ENCODE measurements at places on chromosomes 7 and 10.

GRCh38 chr7:57424515-57425238 is 25.3 kb upstream of the ZNF716 start:
- no peak for DNase-seq

DNA sequence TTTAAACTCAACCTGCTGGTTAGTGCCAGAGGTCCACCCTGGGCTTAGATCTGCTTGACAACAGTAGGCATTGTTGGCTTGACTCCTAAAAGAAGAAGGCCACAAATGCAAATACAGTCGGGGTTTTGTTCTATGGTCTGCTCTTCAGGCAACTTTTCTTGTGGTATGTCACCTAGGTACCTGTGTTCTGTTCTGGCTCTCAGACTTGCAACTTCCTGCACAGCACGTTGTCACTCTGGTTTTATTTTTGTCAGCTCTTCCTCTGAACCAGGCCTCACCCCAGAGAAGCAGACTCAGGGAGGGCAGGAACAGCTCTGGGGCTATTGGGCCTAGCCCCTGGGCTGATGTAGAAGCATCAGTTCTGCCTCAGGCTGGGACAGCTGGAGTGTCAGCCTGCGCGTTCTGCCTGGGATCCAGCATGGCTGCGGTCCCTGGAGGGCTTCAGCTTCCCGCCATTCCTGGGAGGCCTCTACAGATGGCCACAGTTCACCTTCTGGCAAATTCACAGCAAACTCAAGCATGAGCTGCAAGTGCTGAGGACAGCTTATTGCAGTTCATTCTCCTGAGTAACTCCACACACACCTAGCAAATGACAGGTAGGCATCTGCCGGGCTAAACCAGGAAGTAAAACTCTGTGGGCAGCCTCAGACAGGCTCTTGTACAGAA is 11.0 kb upstream of the PDCD4 start:
- no peak for DNase-seq

GRCh38 chr10:47285381-47286115 is 14.4 kb upstream of the GDF10 start:
- DNase-seq = no peak

- DNase-seq = no peak
Observed at GRCh38 chr7:92873776-92874175, 37.4 kb upstream of the CDK6 start.

- no peak for DNase-seq
Observed at GRCh38 chr7:20577441-20578071, 37.9 kb upstream of the ABCB5 start.

- DNase-seq = no peak
Observed at GRCh38 chr7:41877118-41877517, 174.2 kb upstream of the INHBA start.

- DNase-seq = no peak
Observed at GRCh38 chr10:42883993-42884983, 101.7 kb downstream of the BMS1 start.

DNA sequence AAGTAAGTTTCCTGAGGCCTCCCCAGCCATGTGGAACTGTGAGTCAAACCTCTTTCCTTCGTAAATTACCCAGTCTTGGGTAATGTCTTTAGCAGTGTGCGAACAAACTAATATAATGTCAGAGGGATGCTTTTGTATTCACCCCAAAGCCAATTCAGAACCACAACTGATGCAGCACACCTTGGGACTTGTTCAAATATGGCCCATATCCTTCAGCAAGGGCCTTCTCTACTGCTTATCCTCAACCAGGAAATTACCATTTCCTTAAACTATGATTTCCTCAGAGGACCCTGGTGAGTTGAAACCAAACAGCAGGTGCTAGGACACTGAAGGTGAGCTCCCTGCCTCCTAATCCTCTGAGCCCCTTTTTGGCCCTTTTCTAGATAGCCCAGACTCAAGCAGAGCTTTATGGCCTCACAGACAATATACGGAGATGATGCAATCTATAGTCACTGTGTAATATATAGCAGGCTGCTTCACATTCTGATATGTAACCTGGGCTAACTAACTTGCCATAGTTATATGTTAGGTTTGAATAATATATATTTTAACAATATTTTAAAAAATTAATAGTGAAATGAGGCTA is 15.2 kb downstream of the SRI start:
- no peak for DNase-seq

DNA sequence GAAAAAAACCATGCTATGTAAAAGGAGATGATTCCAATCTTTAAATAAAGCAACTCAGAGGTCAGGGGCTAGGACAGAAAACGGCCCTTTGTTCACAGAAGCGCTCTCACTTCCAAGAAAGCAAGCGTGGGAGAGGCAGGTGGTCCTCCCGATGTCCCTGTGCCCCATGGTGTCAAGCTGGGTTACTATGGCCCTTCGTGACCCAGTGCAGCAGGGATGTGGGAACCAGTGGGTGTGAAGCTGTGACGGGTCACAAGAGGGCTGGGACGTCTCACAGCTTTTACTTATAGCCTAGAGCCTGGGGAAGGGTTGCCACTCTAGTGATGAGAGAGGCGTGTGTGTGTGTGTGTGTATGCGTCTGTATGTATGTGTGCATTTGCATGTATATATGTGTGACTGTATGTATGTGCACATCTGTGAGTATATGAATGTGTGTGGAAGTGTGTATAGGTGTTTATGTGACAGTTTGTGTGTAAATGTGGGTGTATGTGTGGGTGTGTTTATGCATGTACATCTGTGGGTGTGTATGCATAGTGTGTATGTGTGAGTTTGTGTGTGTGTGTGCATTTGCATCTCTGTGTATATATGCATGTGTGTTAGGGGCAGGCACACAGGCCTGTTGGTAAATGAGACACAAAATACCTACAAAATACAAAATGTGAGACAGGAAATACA is 25.2 kb downstream of the HTRA1 start:
- DNase-seq = no peak

DNA sequence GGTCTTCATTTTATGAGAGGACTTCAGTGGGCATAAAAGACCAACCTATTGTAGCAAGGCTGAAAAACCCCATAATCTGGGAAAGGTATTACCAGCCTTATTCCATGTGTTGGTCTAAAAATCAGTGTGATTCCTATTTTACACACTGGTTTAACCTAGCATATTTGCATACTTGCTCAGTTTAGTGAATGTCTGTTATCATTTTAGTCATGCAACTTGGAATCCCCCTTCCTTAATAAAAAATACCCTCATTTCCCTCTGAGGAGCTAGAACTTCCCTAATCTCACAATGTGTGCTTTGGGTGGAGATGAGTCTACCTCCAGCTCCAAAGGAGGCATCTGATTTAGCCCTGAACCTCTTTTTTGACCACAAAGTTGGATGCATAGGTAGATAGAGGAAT is 312.8 kb upstream of the SORCS1 start:
- DNase-seq = no peak

GRCh38 chr7:139341776-139342226 is 664 bp downstream of the FMC1 start:
- no peak for DNase-seq

GRCh38 chr7:14720785-14721184 is 181.8 kb downstream of the DGKB start:
- DNase-seq = no peak

DNA sequence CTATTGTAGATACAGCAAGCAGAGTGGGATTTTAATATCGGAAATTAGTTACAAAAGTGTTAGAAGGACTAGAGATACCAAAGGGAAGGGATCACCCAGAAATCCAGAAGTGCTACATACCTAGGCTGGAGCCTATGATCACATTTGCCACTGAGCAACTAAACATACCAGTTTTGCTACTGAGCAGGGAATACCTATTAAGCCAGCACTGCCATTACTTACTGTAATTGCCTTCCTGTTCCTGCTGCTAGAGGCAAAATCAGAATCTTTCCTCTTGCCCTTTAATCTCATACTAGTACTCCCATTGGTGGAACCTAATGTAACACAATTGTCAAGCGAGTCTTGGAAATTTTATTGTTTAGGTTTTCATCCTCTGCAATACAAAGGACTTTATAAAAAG is 121.7 kb downstream of the ATRNL1 start:
- no peak for DNase-seq

- DNase-seq = no peak
Observed at GRCh38 chr7:121235201-121235600, 93.6 kb upstream of the WNT16 start.

- DNase-seq = no peak
Observed at GRCh38 chr7:134637441-134637840, 9.2 kb upstream of the BPGM start.

DNA sequence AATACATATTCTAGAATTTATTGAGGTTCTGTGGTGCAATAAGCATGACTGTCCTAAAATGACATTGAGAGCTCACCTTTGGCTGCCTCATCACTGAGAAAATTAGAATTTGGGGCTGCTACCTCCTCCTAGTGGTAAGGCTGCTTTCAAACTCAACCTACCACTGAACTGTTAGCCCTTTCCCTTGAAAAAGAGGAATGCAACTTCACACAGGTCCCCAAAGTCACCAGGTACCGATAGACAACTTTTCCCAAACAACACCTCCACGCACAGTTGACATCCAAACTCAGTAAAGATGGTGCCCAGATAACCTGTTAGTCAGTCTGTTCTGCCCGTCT is 75.9 kb upstream of the SCIN start:
- DNase-seq = no peak

DNA sequence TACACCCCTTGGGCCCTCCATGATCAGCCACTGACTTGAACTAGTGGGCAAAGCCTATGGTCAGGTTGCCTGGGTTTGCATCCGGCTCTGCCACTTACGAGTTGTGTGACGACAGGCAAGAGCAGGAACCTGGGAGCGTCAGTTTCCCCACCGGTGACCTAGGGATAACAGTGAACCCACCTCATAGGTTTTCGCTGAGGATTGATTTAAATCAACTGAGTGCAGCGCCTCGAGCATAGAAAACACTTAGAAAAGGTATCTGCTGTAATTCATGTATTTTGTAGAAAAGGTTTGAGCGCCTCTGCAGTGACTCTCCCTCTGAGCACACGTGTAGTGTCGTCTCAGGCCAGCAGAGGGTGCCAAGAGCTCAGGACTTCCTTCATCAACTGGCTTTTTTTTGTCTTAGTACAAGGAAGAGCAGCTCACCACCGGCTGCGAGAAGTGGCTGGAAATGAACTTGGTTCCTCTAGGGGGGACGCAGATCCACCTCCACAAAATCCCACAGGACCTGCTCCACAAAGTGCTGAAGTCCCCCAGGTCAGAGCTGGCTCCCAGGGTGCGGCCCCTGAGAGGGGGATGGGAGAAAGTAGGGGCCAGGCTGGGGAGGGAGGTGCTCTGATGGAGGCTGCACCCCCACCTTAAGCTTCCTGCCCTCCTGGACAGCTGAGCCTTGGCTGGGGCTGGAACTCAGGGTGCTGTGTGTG is 27.7 kb downstream of the BTBD16 start:
- DNase-seq = peak; percentile 51
